WTC11 (cell line): ENCODE measurements at places on chromosomes 12 and 14. TPM values are rescaled to one million over a fixed set of nuclear protein-coding genes. Genes with fewer than 3 reads are reported as not detected.

The GARIN6 gene
- not detected in 3 replicates for total RNA-seq

The NGB gene
- total RNA-seq: 0.14 to 0.46 TPM (median 0.33 TPM) in 3 replicates

- no peak for DNase-seq
These were observed 11.7 kb downstream of the TULP3 start for GRCh38 chr12:2902272-2902880.

The A2ML1 gene
- 9.1 to 11.5 TPM (median 10.5 TPM) in 3 replicates for total RNA-seq

The OR4N5 gene
- not detected in 3 replicates for total RNA-seq

DNA sequence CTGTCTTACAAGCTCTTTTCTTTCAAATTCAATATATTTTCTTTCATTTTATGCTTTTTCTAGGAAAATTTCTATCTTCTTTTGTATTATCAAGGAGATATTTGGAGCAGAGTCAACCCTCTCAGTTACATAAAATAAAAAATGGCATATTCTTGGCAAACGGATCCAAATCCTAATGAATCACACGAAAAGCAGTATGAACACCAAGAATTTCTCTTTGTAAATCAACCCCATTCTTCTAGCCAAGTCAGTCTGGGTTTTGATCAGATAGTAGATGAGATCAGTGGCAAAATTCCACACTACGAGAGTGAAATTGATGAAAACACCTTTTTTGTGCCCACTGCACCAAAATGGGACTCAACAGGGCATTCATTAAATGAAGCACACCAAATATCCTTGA is 20.6 kb downstream of the PIK3C2G start:
- DNase-seq: no peak
